ENCODE measurements at places on chromosomes 5 and 9.

DNA sequence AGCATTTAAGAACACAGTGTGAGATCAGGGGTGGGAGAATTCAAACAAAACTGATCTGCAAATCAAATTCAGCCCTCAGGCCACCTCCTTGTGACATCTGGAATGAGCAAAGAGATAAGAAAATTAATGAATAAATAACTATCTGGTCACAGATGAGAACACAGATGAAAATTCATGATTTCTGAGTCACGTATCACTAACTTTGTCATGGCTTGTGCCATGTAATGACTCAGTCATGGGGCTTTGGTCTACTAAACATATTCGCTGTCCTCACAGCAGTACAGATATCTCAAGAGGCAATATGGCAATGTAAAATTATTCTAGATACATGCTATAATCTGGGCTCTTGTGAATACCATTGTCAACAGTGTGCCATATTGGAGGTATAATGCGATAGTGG lies 274.4 kb downstream of the MAN2A1 start:
- DNase-seq: no peak

DNA sequence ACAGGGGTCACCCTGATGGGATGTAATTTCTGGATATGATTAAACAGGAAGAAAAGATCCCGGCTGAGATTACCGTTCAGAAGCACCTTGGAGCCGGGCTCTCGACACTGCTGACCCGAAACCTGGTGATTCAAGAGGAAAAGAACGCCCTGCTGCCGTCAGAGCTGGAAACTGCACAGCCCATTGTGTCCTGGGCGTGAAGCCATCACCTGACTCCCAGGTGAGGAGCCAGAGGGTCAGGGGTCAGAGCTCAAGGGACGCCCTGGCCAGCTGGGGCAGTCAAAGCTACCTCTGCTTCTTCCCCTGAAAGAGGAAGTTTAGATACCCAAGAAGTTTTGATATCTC lies 17.8 kb upstream of the SLC12A7 start:
- no peak for DNase-seq

GRCh38 chr9:98391406-98391805 lies 136.0 kb upstream of the TBC1D2 start:
- no peak for DNase-seq

DNA sequence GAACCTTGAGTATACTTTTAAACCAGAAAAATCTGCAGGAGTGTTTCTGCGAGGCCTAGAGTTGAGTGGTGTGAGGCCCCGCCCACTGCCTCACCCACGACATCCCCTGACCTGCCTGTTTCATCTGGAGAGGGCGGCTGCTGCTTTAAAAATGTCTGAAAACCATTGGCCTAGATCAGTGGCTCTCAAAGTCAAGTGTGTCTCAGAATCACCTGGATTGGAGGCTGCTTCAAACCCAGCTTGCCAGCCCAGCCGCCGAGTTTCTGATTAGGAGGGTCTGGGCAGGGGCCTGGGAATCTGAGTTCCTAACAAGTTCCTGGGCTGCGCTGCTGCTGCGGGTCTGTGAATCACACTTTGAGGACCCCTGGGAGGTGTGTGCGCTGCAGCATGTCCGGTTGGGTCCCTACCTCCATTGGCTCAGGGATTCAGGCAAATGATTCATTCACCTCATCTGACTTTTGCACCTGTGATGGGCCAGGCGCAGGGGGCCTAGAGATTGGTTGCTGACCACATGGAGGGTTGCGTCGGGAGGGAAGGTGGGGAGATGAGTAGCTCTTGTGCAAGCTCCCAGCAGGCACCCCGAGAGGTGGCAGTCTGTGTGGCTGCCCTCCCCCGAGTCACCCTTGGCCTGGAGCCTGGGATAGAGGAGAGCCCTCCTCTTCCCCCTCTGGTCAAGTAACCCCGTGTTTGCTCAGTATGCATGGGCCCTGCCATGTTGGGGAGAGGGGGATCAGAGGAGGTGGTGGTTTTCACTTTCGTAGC lies 27.6 kb upstream of the HMCN2 start:
- DNase-seq: no peak

DNA sequence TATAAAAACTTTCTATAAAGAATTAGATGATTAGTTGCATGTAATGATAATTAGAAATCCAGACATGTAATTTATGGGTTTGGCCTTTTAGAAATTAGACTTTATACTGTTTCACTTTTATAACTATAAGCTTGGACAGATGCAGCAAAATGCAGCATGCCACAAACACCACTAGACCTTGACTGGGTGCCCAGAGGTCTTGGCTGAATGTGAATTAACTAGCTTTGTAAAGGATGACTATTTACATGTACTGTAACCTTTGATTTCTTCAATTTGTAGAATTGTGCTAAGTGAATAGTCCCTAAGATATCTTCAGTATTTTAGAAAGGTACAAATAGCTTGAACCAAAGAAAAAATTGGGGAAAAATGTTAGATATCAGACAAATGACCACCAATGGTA lies 2168.1 kb downstream of the MAT2B start:
- no peak for DNase-seq

GRCh38 chr5:104513121-104513602 lies 950.6 kb upstream of the NUDT12 start:
- no peak for DNase-seq

Data from activated T-cell treated with anti-CD3 and anti-CD28 coated beads for 24 hours (primary cell).